CD4-positive, alpha-beta T cell treated with Interleukin-1 beta for 1 hour (primary cell): ENCODE measurements at places on chromosomes 4 and X.

- no peak for DNase-seq
These were observed 18.5 kb downstream of the HCCS start for GRCh38 chrX:11129534-11130105.

GRCh38 chrX:46791927-46792809, 33.2 kb upstream of the SLC9A7 start:
- no peak for DNase-seq

- DNase-seq: no peak
These were observed 43.1 kb downstream of the SRPX2 start for GRCh38 chrX:100687128-100687527.

GRCh38 chr4:186958726-186959350, 235.2 kb upstream of the FAT1 start:
- DNase-seq: no peak

- no peak for DNase-seq
These were observed 27.9 kb upstream of the KIAA0232 start for GRCh38 chr4:6754481-6755087.

- DNase-seq: no peak
These were observed 98.9 kb downstream of the GPR82 start for GRCh38 chrX:41822892-41823291.
